ENCODE measurements at places on chromosomes 7 and 10.

DNA sequence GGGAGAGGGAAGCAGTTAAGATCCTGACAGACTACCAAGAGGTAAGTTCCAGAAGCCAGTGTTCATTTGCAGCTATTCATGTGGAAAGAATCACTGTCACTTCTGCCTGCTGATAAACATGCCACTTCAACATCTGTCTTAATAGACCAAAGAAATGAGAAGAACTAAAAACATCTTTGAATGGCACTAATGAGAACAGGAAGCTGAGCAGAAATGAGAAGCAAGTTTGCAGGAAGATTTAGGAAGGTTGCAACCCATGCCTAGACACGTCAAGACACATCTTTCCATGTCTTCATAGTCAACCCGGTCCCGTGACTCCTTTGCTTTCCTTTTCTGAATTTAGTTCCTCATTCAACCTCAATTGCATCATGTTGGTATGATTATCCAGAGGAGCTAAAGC is 180.0 kb downstream of the PDE1C start:
- no peak for DNase-seq

DNA sequence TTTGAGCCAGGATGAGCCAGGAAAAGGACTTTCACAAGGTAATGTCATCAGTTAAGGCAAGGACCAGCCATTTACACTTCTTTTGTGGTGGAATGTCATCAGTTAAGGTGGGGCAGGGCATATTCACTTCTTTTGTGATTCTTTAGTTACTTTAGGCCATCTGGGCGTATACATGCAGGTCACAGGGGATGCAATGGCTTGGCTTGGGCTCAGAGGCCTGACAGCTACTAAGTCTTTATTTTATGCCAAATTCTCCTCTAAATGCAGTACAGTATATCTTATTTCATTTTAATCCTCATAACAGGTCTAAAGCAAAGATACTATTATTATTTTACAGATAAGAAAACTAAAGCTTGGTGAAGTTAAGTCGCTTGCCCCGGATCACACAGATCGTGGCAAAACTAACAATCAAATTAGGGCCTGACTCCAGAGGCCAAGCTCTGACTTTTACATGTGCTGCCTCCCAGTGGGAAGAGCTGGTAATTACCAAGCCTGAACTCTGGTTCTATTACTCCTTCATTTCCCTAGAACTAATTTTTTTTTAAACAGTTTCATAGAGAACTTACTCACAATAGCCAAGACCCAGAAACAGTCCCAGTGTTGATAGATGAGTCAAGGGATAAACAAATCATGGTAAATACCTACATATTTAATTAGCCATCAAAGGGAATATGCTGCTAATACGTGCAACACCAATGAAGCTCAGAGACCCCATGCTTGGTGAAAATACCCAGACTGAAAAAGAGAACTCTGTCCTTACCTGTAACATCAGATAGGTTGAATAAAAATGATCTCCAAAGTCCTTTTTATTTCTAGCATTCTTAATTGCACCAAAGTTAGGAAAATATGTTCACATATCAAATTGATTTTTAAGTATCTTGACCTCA is 35.4 kb downstream of the C7orf25 start:
- peak; percentile 58 for DNase-seq

DNA sequence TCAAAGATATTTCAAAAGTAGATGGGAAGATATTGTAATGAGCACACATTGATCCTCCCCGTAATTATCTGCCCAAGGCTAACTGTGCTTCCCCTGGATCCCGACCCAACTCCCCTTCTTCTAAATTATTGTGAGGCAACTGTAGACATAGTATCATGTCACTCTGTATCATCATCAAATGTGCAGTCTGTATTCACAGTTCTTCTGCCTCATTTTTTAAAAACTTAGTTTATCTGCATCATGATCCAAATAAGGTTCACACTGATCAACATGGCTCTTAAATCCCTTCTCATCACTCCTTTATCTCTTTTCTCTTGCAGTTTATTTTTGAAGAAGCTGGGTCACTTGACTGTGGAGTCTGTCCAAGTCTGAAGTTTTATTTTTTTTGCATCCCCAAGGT is 27.5 kb downstream of the CDCA7L start:
- no peak for DNase-seq

GRCh38 chr10:126599949-126600682 is 70.4 kb downstream of the C10orf90 start:
- no peak for DNase-seq

DNA sequence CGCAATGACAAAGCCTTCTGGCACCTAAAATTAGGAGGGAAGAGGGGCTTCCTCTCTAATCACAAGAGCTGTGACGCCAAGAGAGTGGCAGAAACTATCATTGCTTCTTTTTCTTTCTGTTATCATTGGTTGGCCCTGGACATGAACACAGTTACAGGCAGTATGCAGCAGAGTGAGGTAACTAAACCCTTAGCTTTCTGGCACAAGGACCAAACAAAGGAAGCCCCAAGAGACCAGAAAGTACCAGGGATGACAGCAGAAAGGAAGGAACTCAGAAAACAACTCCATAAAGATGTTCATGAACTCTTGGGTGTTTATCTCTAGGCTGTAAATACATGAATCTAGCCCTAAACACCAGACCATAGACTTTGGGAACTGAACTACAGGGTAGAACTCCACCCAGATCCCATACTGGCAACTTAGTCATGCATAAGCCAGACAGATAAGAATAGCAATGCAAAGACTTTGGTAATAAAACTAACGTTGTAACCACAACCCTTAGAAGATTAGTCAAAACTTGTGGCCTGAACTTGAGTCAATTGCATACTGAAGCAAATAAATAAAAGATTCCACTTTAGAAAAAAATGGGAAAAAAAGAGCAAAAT is 195.7 kb upstream of the PTN start:
- DNase-seq, result peak; percentile 92

GRCh38 chr7:11587048-11587447 is 244.9 kb downstream of the THSD7A start:
- no peak for DNase-seq

GRCh38 chr7:2251381-2251780 is 9.4 kb downstream of the NUDT1 start:
- no peak for DNase-seq

DNA sequence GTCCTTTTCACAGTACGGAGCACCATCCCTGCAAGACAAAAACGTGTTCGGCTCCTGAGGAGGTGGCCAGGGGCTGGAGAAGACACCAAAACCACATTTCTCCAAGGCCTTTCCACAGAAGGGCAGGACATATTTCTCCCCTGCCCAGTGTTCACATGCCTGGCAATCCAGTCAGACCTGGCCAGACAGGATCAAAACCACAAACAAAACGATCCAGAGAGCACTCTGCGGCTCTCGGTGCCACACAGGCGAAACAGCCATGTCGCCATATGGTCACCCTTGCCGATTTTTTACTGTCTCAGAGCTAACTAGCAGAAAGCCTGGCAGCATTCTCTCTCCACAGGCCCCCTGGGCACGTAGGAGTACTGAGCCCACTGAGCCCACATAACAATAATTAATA is 113.0 kb downstream of the ABLIM1 start:
- DNase-seq, result no peak

DNA sequence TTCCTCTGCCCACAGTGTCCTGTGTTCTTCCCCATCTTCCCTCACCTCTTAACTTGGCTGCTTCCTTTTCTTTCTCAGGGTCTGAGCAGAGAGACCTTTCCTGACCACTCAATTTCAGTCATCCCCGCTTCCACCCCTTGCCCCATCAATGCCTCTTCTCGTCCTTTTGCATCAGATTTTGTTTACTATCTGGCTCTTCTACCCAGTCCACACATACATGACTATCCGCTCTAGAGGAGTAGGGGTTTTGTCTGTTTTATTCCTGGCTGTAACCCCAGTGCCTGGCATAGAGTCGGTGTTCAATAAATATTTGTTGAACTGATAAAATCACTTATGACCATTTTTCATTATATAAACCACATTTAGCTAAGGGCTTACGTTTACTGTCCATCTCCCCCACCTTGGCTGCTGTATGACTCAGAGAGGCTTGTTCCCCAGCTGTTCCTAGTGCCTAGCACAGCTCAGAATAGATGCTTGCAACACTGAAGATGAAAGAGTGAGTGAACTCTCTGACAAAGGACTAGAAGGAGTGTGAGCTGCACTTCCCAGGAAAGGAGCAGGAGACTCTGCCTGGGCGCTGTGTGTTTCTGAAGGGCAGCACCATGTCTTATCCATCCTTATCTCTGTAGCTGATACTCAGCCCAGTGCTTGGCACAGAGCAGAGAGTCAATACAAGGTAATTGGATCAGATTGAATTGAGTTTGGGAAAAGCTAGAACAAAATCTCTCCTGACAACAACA is 21.9 kb downstream of the ARID5B start:
- peak; percentile 68 for DNase-seq

- no peak for DNase-seq
These were observed 19.2 kb downstream of the OGDHL start for GRCh38 chr10:49742683-49743463.

- DNase-seq, result no peak
These were observed 407.1 kb downstream of the LRMDA start for GRCh38 chr10:75838486-75838885.

DNA sequence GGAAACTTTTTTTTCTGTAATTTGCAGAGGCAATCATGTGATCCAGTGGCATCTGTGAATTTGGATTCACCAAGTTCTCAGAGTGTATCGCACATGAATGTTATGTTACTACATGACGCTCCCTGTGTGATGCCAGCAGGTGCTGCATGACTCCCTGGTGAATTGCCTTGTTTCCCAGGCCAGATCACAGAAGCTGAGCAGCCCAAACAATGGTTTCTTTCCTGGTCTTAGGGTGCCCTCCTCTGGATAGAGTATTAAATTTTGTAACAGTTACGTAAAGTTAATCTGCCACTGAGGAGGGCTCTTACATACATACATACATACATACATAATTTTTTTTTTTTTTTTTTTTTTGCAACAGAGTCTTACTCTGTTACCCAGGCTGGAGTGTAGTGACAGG is 3.6 kb downstream of the ZSCAN21 start:
- DNase-seq, result peak; percentile 32

DNA sequence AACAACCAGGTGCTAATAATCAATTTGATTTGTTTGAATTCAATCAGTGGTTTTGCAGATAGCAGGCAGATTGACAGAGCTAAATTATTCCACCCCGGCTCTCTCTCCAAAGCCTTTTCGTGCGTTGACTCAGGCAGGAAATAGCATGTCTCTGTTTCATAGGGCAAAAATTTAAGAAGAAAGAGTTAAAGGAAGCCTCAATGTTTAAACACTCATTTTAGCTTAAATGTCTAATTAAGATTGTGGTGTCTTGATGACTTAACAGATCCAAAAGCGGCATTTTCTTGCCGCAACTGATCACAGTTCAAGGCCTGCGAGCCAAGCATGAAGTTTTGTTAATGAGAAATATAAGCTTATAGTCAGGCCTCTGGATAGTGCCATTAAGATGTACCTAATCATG is 1051.1 kb upstream of the AUTS2 start:
- DNase-seq, result peak; percentile 87

- no peak for DNase-seq
These were observed 348.3 kb downstream of the GPR158 start for GRCh38 chr10:25522946-25523608.

- no peak for DNase-seq
These were observed 46.9 kb downstream of the ZNF518A start for GRCh38 chr10:96176985-96177384.

DNA sequence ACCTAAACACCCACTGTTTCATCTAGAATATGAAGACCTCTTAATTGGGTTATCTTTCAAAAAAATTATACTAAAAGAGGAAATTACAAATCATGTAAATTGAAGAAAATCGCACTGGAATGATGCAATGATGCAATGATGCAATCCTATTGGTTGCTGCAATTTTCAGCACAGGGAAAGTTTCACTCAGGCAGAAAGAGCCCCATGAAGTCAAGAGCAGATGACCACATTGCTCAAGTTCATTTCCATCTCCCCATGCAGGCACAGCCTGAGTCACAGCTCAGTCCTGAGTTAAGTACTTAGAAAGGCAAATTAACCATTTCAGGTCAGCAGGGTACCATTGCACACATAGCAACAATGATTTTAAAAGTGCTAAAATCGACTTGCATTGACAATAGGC is 180.3 kb upstream of the MYO3A start:
- DNase-seq, result no peak

- DNase-seq, result no peak
These were observed 162.3 kb upstream of the AHR start for GRCh38 chr7:17136126-17136525.

DNA sequence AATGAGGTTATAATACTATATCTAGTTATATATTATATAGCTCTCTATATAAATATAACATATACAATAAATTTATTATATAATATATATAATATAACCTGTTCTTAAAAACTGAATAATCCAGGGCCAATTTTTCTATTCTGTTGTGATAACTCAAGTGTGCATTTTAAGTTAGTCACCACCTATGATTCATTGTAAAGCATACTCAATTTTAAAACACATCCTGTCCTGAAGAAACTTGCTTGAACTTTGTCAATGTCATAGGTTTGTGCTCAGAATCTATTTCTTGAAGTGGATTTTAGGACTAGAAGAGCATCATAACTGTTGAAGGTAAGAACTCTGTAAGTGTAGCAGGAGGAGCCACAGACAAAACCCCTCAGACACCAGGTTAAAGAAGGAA is 1209.8 kb downstream of the REEP3 start:
- DNase-seq, result no peak

DNA sequence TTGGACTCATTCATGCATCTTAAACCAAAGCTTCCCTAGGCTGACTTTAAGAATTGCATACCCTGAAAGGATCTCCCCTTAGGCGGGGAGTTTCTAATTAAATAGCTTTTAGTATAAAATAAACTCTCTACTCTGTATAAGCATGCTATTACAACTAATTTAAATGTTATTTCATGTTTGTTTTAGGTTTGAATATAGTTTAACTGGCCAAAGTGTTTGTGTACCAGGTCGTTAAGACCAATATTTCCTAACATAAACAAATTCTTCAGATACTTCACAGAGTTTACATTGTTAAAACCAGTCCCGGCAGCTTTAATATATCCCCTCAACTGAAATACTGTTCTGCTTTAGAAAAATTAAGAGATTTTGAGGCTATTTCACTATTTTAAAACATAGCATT is 2.3 kb downstream of the GLI3 start:
- no peak for DNase-seq

GRCh38 chr10:108849688-108850087 is 1073.6 kb downstream of the XPNPEP1 start:
- no peak for DNase-seq

DNA sequence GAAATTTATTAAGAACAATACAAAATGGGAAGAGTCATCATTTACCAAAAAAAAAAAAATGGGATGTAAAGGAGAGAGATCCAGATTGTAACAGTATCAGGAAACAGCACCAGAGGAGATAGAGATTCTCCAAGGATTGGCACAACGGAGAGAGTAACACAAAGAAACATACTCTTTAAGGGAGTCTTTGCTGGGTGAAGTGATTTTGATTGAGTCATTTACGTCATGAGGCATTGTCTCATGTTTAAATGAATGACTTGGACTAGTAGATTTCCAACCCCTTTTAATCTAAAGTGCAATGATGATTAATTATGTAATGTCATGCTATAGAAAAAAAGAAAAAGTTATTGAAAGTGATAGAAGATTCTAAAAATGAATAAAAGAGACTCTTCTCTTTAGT is 68.8 kb downstream of the ITGB8 start:
- no peak for DNase-seq

GRCh38 chr10:23035569-23035968 is 59.8 kb upstream of the MSRB2 start:
- no peak for DNase-seq

- DNase-seq, result no peak
These were observed 94.2 kb downstream of the ARL5B start for GRCh38 chr10:18753312-18753895.
